CD4-positive, alpha-beta T cell treated with Interleukin-17A for 4 hours (primary cell): ENCODE measurements at places on chromosomes 12 and 14.

GRCh38 chr12:118617611-118618450 lies 241.5 kb downstream of the SUDS3 start:
- no peak for DNase-seq

DNA sequence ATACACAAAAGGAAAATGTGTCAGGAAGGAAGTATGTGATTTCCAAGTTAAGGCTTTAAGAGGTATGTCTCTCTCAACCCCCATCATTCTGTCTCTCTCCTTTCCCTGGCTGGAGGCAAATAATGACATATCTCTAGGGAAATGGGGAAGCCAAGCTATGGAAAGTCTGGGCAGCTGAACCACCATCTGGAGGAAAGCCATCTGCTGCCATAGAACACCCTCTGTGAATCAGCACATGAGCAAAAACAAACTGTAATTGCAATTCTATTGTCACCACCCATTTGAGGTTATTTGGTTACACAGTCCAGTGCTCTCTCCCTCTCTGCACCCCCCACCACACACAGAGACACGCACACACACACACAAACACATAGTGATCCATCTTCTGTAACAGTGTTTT lies 766.2 kb downstream of the FLRT2 start:
- no peak for DNase-seq

DNA sequence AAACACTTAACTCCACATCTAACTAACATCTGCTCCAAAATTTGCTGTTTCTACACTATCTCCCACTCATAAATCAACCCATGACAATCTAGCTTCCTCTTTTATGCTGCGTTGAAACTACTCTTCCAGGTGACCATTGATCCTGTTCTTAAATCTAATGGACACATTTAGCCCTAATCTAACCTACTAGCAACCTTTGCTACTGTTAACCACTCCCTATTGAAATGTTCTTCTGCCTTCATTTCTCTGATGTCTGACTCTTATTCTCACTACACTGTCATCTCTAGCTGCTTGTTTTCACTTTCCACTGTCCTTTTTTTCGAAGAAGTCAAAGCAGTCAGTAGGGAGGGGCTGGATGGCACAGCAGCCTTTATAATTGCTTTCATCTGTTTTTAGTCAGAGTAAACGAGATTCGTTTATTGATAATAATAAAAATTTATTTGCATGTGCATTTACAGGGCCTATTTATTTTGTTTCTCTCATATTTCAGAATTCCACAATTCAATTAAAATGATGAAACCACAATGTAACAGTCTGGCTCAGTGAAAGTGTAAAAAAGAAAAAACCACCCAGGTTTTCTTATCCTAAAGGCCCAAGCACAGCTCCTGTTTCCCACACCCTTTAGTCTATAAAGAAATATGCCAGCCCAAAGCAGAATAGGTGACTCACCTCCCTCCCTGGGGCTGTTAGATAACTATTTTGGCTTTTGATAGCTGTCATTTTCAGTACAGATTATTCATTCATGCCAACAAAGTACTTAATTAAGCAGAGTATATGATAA lies 44.9 kb downstream of the ATP2B1 start:
- DNase-seq, result peak; percentile 34

DNA sequence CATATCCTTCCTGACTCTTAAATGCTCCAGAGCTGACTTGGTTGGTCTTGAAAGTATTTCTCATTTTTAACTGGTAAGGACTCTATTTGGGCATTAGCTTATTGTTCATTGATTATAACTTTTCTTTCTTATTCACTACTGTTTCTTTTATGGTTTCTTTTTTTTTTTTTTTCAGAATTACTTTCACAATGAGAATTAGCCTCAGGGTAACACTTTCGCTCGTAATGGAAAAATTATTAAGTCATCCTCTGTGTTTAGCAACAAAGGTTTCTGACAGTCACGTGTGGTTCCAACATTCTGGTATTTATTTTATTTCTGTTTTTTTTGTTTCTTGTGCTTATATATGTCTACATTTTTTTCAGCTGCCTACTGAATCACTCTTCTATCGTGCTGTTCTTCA lies 80.0 kb downstream of the METTL25 start:
- DNase-seq, result no peak

- no peak for DNase-seq
Measured at GRCh38 chr12:31215518-31216232, 110.3 kb downstream of the SINHCAF start.

DNA sequence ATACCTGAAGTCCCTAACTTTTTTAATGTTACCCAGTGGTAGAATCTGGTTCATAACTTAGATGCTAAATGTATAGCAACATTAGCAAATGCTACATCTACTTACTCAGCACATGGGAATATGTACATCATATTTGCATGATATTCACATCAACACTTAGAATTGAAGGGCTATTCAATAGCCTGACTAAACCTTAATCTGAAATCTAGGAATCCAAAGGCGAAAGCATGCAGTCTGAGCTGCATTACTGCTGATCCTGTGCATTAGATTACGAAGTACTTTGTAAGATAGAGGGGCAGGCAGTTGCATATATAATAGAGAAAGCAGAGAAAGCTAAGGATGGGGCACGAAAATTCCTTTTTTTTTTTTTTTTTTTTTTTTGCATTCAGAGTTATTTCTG lies 40.4 kb downstream of the SLC38A4 start:
- DNase-seq, result no peak

GRCh38 chr12:87820524-87821202 lies 208.5 kb downstream of the C12orf50 start:
- no peak for DNase-seq

DNA sequence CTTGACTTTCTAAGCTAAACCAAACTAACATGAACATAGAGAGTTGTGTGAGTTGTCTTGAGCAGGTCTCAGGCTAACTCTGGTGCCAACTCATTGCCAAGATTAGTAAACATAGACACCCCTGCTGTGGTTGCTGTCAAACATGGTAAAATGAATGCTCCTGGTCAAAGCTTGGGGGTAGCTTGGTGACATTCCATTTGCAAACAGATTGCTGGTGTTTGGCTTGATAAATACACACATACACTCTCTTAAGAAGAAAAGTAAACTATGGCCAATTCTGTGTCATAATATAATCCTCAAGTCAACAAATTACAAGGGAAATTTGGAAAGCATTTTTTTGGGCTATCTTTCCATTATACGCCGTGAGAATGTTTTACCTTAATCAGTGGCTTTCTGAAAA lies 386.4 kb upstream of the PDE3A start:
- DNase-seq, result no peak

DNA sequence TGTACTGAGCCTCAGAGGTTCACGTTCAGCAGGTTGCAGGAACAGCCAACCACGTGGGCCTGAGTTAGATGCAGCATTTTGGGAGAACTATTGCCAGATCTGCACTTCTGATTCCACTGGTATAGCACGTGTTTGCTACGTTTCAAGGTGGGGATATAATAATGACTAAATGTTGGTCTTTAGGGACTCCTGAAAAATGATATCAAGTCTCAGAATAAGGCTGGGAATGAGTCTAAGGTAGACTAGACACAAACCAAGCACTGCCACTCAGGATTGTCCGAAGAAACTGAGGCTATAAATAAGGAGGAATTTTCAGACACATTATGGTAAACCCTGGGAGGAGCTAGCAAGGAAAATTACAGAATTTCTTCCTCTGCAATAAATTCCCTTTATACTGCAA lies 98.1 kb downstream of the ESR2 start:
- DNase-seq, result no peak

DNA sequence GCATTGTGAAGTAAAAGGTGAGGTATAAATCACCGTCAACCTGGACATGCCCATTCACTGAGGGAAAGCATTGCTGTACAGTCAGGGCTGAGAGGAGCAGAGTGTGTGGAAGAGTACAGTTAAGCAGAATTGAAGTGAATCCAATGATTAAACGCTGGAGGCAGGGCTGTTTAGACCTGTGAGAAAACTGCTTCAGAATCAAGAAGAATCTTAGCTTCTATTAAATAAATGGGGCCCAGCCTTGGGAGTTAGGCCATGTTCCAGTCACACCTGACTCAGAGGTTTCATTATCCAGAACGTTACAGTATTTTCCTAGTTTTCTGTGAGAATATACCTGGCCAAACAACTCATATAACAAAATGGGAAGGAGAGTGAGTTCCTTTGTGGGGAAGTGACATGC lies 86.9 kb downstream of the ATP23 start:
- DNase-seq, result no peak

DNA sequence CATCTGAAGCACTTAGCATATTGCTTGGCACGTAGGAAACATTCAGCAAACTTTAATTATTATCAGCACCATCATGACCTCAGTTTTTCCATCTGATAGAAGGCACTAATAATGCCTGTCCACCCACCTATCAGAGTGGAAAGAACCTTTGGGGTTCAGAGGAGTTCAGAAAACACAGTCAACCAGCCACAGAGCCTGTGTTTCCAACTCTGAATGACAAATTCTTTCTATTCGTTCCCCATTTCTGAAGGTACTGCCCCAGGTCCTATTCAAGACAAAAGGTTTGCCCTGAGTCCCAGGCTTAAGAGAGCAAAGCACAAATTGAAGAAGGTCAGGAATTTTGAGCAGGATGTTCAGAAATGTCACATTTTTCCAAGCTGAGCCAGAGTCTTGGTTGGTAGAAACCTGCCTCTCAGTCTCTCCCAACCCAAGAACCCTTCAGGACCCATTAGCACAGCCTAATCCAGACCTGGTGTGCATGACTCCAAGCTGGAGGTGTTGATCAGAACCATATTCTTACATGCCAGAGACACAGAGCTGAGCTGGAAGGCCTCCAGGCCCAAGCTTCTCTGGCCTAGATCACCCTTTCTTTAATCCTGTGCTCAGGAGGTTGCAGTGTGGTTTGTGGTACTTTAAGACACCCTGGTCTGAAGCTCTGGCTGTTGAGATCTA lies 114.4 kb downstream of the TBX5 start:
- no peak for DNase-seq

GRCh38 chr14:53108292-53109104 lies 44.6 kb downstream of the DDHD1 start:
- no peak for DNase-seq

- DNase-seq, result no peak
Measured at GRCh38 chr12:68831751-68832503, 23.9 kb downstream of the MDM2 start.

DNA sequence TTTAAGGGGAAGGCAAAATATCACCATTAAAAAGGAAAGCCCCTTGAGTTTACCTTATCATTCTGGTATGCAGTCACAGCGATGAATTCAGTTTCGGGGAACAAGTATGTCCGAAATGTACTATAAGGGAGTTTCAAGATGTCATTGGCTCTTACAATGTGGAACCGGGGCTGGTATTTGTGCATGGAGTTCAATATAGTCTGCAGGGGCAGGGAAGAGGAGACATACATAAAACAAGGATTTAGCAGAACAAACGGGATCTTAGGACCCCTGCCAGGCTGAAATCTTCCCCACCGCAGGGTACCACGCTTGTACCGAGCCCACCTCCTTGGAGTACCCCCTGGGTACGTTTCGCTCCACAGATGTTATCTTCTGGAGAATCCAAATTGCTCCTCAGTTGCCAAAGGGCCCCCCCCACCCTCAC lies 4.5 kb downstream of the TBX3 start:
- no peak for DNase-seq

DNA sequence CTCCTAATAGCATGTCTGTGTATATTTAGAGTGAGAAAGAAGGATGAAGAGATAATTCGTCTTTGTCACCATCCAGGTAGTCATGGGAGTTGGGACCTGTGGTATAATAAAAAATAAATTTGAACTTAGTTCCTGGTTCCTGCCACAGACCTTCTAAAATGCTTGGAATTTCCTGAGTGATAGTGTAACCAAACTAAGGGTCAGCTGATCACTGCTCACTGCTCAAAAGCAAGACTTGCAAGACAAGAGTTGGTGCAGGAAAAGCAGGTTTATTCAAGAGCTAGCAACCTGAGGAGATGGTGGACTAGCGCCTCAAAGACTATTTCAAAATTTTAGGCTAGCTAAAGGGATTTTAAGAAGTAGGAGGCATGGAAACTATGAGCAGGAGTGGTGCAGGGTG lies 19.1 kb downstream of the ANG start:
- no peak for DNase-seq

- no peak for DNase-seq
Measured at GRCh38 chr12:71686658-71687025, 760 bp downstream of the TMEM19 start.

- no peak for DNase-seq
Measured at GRCh38 chr14:76314521-76315034, 61.4 kb upstream of the ESRRB start.

DNA sequence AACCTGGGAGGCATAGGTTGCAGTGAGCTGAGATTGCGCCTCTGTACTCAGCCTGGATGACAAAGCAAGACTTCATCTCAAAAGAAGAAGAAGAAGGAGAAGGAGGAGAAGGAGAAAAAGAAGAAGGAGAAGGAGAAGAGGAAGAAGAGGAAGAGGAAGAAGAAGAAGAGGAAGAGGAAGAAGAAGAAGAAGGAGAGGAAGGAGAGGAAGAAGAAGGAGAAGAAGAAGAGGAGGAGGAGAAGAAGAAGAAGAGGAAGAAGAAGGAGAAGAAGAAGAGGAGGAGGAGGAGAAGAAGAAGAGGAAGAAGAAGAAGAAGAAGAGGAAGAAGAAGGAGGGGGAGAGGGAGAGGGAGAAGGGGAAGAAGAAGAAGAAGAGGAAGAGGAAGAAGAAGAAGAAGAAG lies 12.9 kb upstream of the KRT8 start:
- DNase-seq, result no peak

DNA sequence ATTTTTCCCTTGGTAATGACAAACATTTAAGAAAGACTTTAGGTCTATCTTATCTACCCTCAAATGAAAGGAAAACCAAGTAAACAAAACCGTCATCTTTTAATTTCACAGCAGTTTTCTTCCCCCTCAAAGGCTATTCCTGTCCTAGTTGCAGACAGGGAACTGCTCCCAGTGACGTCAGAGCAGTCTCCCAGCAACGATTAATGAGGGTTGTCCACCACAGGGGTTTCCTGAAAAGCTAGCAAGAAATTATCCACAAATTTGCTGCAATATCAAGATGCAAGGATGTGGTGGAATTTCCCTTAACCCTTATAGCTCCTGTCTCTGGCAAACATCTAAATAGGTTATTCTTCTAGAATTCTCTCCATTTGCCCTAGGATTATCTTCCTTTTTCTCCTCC lies 89.1 kb upstream of the STAC3 start:
- DNase-seq, result no peak

GRCh38 chr12:26138860-26139259 lies 14.0 kb upstream of the BHLHE41 start:
- no peak for DNase-seq

DNA sequence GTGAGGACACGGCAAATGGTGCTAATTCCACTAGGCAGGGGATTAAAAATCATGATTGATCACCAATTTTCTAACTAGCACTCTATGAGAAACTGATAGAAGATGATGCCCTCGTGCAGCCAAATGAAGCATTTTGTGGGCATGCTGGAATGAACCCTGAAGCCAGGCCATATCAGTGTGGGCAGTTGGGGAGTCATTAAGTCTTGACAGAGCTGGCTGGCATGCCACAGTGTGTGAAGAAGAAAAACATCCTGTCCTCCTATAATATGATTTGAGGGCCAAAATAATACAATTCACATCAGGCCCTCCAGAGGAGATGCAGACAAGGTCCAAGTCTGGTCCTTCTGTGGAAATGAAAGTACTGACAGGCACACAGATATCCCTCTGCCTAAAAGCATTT lies 107.1 kb downstream of the TMTC1 start:
- DNase-seq, result no peak

GRCh38 chr12:118166946-118167345 lies 31.0 kb downstream of the PEBP1 start:
- no peak for DNase-seq

- DNase-seq, result no peak
Measured at GRCh38 chr14:64062381-64063115, 209.7 kb downstream of the SYNE2 start.

- no peak for DNase-seq
Measured at GRCh38 chr12:130705178-130705822, 10.8 kb downstream of the RIMBP2 start.

- DNase-seq, result no peak
Measured at GRCh38 chr14:61485661-61486060, 164.3 kb downstream of the PRKCH start.
